LoVo (cell line): ENCODE measurements at places on chromosomes 11 and 22.
A peak's percentile ranks its signal among the peaks of the same experiment; 100 is the strongest.

- peak; percentile 45 for DNase-seq
Observed at GRCh38 chr11:17991783-17992433, 20.9 kb downstream of the SERGEF start.

DNA sequence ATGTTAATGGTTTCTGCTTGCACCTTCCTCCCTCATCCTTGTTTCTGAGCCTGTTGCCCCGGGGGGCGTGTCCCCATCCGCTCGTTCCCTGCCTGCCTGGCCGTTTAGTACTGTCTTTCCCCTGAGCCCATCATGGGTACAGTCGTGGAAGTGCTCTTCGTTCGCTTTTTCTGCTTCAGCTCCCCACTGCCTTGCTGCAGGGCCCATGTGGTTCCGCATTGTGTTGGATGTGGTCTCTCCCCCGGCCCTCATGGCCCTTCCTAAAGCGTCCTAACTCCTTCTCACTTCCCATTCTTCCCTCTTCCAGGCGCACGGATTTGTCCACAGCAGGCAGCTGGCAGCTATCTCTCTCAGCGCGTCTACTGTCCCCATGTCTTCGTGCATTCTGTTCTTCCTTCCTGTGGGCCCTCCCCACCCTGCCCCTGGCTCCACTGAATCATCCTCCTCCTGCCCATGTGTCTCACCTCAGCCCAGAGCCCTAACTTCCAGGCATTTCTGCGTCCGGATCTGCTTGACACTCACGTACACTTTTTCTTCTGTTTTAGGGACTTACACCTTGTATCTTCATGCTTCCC, 98.1 kb downstream of the ZBTB16 start:
- no peak for DNase-seq

DNA sequence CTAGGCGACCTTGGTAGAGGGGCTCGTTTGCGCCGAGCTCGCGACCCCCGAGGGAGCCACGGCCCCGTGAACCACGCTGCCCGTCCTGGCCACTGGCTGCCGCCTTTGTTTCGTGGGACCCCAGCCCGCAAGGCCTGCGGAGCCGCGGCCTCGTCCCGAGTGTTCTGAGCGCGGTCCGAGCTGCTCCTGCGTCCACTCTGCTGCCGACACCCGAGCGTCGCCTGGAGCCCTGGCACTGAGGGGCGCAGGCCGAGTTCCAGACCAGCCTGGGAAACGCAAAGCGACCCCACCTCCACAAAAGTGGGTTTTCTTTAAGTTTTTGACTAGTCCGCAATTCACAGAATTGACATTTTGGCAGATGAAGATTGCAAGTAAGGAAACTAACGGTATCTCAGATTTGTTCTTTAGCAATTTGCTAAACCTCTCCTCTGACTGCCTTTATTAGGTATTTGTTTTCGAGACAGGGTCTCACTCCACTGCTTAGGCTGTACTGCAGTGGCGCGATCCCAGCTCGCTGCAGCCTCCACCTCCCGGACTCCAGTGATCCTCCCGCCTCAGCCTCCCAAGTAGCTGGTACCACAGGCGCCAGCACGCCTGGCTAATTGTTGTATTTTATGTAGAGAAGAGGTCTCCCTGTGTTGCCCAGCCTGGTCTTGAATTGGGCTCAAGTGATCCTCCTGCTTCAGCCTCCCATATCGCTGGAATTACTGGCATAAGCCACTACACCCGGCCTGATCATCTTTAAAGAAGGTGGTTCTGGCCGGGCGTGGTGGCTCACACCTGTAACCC, 879 bp upstream of the RNH1 start:
- DNase-seq: no peak

- peak; percentile 43 for DNase-seq
Observed at GRCh38 chr11:61509043-61510029, 787 bp downstream of the LRRC10B start.

GRCh38 chr11:134142536-134142935, 73.7 kb downstream of the JAM3 start:
- DNase-seq: no peak

GRCh38 chr22:27135031-27135981, 477.9 kb downstream of the MIAT start:
- peak; percentile 26 for DNase-seq
